ENCODE measurements at places on chromosomes 11 and 22. TPM values are rescaled to one million over a fixed set of nuclear protein-coding genes. Genes with fewer than 3 reads are reported as not detected.

Gene TTC36
- 0.26 TPM for total RNA-seq

Gene TXNRD2
- 29.3 TPM for total RNA-seq

Gene SMTNL1
- total RNA-seq, result not detected

Gene CYP2D6
- total RNA-seq, result 0.26 TPM

Gene CTNND1
- total RNA-seq, result 94.1 TPM

Gene OR10G6
- total RNA-seq, result not detected

Gene SCGB2A2
- not detected for total RNA-seq

Gene CCDC188
- total RNA-seq, result 3.5 TPM
